ENCODE measurements at places on chromosomes 7 and 10. TPM values are rescaled to one million over a fixed set of nuclear protein-coding genes. Genes with fewer than 3 reads are reported as not detected.

YKT6 gene
- polyA plus RNA-seq: 110 TPM

DLX6 gene
- polyA plus RNA-seq: not detected

MYH16 gene
- 0.01 TPM for polyA plus RNA-seq

JAKMIP3 gene
- 0.02 TPM for polyA plus RNA-seq

ZKSCAN1 gene
- 9.4 TPM for polyA plus RNA-seq

PDGFA gene
- polyA plus RNA-seq: 23.2 TPM

FGFR2 gene
- 0.06 TPM for polyA plus RNA-seq

SH2B2 gene
- 0.69 TPM for polyA plus RNA-seq

DNA sequence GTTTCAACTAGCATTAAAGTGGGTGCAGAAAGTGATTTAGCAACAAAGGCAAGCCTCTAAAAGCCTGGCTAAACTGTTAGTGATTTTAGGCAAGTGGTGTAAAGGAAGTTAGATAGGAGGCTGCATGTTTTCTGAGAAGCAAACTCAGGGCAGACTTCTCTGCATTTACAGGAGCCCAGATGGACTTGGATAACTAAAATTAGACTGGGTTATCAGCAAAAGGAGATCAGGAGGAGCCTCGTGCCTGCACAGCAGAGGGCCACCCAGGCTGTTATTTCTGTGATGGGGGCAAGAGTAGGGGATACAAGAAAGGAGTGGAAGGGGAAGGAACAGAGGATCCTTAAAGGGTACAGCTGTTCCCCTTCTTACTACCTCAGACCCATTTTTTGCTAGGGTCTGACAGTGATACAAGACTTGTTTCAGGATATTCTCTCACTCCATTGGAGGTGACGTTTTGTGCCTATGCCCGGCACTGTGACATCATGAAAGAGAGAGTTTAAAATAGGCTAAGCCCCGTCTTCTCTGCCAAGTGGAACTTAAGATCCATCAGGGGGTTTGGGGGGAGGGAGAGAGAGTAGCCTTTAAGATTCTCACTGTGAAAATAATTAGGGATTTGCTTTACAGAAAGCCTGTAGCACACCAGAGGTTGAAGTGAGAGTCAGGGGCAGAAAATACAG lies 49.6 kb upstream of the PDCD4 start:
- DNase-seq: no peak

DNA sequence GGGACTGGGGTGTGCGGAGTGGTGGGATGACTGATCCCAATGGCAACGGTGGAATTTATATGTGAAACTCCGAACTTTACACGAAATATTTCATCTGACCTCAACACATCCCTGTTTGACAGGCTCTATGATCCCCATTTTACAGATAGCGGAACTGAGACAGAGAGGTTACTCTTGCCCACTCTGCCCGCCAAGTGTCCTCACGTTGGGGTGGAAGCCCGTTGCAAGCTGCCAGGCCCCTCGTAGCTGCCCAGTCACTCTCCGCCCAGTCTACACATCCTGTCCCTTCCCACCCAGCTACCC lies 397 bp upstream of the NFE2L3 start:
- DNase-seq: no peak

DNA sequence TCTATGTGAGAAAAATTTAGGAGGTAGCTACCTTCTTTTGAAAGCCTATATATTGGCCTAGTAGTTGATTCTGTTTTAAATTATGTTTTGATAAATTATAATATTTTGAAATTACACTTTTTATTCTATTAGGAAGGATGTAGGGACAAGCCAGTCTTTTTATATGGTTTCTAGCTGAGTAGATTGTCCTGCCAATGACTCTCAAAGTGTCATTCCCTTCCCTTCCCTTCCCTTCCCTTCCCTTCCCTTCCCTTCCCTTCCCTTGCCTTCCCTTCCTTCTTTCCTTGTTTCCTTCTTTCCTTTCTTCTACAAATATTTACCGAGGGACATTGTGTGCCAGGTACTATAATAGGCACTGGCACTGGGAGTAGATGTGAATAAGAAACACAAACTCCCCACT lies 99.7 kb upstream of the HDAC9 start:
- DNase-seq: no peak

- DNase-seq: no peak
Measured at GRCh38 chr7:141251957-141252356, 178.1 kb downstream of the TMEM178B start.

DNA sequence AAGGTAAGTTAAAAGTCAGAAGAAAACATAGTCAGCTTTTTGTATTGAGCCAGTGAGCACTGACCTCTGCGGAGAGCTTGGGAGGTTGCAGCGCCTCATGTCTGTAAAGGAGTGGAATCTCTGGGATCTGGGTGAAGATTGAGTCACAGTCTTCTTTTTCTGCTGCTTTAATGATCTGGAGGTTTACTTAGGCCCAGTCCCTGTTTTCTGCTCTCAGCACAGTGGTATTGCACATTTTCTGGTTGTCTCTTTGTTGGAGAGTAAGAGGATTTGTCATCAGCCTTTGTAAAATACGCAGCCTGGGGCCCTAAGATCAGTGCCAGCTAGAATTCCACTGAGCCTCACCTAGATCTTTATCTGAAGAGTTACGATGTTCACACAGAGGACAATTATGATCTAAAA lies 58.3 kb upstream of the GJD4 start:
- DNase-seq: no peak

DNA sequence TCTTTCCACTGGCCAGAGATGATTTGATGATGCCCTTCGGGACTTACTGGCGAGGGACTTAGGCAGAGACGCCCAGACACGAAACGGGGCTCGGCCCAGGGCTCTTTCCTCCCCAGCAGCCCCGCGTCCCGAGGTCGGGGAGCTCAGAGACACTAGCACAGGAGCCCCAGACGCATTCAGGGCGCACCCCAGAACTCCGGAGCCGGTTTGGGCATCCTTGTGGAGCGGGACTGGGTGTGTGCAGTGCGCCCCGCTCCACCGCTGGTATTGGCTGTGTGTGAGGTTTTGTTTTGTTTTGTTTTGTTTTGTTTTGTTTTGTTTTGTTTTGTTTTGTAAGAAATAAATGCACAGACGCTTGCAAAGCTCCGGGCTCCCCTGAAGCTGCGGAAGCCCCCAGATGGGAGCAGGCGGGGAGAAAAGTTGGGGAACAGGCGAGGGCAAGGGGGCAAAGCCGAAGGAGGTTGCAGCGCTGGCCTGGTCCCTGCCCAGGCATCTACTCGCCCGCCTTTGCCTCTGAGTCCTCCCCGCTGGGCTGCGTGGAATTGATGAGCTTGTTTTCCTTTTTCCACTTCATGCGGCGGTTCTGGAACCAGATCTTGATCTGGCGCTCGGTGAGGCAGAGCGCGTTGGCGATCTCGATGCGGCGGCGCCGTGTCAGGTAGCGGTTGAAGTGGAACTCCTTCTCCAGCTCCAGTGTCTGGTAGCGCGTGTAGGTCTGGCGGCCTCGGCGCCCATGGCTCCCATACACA lies 1.9 kb upstream of the HOXA5 start:
- no peak for DNase-seq

- DNase-seq: no peak
Measured at GRCh38 chr10:75653761-75654160, 222.3 kb downstream of the LRMDA start.

GRCh38 chr7:80264769-80265495 lies 130.3 kb downstream of the GNAI1 start:
- DNase-seq: no peak

- DNase-seq: no peak
Measured at GRCh38 chr7:98213888-98214810, 2.9 kb downstream of the BHLHA15 start.

DNA sequence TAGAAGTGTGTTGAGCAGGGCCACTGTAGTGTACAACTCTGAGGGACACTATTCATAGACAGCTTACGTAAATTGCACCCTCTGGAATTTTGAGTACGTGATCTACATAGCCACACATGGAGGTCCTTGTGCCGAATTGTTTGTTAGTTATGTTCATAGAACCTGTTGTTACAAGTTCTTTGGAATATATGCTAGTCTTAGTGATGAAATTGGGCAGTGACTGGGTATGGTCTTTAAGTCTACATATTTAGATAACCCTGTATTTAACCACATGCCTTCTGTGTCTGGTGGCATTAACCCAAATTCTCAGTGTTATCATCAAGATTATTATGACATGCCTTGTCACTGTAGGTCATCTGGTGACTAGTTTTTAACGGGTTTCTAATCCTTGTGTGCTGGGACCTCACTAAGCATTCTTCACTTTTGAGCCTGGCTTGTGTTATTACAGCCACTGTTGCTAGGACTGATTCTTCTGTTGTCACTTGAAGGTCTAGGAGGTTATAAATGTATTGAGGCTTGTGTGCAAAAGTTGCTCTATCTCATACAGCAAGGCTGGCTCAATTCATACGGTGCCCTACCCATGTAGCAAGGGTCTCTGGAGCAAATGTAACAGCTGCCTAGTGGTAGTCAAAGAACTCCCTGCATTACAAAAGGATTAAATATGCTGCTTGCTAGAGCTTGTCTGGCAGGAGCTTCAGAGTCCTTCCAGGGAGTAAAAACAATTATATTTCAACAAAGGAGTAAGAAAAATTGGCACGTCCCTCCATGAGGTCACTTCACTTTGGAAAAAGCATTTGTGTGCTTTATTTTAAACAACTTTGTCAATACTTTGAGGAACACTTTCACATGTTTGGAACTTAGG lies 65.4 kb downstream of the CDK14 start:
- no peak for DNase-seq

DNA sequence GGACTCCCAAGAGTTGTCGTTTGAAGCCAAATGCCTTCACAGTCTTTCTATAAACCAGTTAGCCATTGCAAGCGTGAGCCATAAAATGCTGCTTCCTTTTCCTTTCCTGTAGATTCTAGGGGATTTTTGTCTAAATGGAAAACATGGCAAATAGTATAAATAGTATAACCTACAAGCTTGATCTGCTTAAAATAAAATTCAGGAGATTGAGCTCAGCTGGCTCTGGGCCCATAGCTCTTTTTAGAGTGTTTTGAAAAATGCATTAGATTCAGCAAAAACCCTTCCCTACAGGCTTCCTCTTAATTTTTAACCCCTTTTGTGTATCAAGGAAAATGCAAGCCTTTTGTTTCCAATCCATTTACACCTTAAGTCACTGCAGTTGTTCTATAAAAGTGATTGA lies 190.1 kb upstream of the GDF10 start:
- DNase-seq: no peak

DNA sequence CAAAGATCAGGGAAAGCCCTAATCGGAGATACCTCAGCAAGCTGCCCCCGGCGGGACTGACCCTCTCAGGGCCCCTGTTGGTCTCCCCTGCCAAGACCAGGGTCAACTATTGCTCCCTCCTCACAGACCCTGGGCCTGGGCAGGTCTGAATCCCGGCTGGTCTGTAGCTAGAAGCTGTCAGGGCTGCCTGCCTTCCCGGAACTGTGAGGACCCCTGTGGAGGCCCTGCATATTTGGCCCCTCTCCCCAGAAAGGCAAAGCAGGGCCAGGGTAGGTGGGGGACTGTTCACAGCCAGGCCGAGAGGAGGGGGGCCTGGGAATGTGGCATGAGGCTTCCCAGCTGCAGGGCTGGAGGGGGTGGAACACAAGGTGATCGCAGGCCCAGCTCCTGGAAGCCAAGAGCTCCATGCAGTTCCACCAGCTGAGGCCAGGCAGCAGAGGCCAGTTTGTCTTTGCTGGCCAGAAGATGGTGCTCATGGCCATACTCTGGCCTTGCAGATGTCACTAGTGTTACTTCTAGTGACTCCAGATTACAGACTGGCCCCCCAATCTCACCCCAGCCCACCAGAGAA lies 24.1 kb downstream of the TBATA start:
- DNase-seq: no peak

DNA sequence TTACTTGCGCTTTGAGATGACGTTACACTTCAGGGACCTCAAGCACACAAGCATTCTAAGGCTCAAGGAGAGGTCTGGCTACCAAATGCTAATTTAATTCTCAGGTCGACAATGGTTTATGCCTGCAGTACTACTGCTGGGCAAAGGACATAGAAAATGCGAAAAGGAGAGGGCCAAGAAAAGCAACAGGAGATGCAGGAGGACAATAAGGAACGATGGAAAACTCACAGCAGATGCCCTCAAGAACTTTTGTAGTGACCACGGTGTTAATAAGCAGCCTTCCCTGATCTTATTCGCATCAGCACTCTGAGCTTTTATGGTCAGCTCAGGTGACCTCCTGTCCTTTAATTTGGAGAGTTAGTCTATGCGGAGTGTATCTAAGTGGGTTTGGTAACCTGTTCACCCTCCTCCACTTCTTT lies 146.3 kb downstream of the GPR85 start:
- no peak for DNase-seq

DNA sequence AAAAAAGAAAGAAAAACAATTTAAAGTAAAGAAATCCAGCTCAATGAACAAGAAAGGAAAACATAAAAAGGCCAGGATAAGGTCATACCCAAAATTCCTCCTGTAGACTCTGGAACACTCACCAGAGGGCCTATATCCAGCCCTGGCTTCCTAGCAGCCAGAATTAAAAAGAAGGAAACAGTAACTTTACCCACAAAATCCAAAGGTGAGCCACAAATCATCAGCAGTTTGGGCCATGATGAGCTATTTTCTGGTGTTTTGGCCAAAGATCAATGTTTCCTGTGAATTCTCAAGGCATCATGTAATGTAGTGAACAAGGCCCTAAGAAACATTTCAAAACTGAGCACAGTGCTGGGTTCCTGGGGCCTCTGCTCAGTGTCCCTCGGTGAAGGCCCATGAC lies 87.8 kb downstream of the LARP4B start:
- DNase-seq: no peak

GRCh38 chr10:100847440-100847839 lies 65.3 kb upstream of the SLF2 start:
- DNase-seq: no peak

DNA sequence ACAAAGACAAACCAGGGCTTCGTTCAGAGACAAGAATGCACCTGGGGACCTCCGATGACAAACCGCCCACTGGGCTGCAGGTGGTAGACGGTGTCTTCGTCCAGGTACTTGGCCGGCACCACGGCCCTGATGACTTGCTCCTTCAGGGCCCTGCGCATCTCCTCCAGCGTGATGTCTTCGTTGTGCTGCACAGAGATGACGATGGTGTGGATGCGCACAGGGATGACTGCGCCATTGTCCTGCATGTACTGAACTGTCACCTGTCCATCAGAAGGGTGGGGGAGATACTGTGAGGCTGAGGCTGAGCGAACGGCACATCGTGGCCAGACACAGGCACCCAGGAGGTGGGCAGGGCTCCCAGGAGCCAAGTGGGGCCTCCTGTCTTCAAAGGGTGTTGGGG lies 13.1 kb downstream of the MAT1A start:
- DNase-seq: no peak

DNA sequence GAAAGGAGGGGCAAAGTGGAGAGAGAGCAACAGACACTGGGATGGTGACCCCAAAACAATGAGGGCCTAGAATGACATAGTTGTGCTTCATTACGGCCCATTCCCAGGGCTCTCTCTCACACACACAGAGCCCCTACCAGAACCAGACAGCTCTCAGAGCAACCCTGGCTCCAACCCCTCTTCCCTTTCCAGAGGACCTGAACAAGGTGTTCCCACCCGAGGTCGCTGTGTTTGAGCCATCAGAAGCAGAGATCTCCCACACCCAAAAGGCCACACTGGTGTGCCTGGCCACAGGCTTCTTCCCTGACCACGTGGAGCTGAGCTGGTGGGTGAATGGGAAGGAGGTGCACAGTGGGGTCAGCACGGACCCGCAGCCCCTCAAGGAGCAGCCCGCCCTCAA lies 20.7 kb downstream of the PRSS2 start:
- no peak for DNase-seq
